GM04504 (cell line): ENCODE measurements at places on chromosomes 1 and 21.
A peak's percentile ranks its signal among the peaks of the same experiment; 100 is the strongest.

DNA sequence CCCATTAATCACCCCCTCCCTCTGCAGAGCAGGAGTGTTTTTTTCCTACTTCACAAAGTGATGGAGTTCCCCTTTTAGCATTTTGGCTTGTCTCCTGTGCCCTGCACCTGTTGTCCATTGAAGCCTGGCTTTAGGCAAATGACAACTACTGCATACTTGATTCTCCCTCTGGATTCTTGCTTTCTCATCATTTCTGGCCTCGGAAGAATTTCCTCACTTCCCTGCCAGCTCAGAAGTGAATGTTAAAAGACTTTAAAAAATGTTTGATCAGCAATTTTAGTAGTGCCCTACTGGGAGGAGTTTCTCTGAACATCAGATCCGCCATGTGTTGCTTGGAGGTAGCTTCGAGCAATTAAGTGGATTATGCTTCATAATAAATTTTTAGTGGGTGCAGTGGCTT, 28.1 kb downstream of the RCOR3 start:
- no peak for DNase-seq

DNA sequence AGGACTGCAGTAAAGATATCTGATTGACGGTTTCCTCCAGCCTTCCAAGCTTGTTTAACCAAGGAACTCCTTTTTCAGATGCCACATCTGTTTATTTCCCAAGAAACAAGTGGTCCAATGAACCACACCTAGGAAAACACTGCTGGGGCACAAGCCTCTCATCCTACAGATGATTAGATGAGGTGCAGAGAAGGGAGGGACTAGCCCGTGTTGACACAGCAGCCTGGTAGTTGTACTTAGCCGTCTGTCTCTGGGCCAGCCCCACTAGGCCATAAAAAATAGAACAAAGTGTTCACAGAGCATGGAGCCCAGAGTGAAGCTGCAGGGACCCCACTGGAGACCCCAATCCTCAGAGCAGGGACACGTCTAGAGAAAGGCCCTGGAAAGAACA, 32.1 kb downstream of the LRP8 start:
- DNase-seq: no peak

GRCh38 chr1:7564137-7564536, 207.0 kb upstream of the VAMP3 start:
- DNase-seq: no peak

DNA sequence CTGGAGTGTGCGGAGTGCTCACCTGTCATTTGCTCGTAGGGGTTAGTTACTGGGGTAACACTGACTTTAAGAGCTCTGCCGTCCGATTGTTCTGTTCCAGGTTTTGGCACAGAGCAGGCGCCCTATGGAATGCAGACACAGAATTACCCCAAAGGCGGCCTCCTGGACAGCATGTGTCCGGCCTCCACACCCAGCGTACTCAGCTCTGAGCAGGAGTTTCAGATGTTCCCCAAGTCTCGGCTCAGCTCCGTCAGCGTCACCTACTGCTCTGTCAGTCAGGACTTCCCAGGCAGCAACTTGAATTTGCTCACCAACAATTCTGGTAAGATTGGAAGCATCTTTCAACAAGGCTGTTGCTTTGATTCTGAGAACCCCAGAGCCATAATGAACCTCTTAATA, 12.6 kb downstream of the ETS2 start:
- DNase-seq: no peak

DNA sequence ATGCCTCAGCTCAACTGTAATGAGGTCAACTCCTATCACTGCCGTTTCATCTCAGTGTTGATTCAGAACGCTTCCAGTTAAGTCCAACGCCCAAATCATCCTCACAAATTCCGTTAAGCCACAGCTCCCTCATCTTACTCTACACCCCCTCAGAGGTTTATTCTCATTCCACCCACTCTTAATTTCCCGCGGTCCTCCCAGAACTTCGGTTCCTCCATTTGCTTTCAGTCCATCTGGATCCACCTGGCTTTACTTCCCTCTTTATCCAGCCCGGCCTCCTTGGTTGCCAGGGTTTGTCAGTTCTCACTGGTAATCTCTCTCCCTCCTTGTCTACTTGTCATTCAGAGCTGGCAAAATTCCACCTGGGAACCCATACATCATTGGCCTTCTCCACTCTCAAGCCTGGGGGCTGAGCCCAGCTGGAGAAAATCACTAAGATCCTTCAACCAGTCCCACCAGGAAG, 51.3 kb upstream of the RUNX1 start:
- no peak for DNase-seq

DNA sequence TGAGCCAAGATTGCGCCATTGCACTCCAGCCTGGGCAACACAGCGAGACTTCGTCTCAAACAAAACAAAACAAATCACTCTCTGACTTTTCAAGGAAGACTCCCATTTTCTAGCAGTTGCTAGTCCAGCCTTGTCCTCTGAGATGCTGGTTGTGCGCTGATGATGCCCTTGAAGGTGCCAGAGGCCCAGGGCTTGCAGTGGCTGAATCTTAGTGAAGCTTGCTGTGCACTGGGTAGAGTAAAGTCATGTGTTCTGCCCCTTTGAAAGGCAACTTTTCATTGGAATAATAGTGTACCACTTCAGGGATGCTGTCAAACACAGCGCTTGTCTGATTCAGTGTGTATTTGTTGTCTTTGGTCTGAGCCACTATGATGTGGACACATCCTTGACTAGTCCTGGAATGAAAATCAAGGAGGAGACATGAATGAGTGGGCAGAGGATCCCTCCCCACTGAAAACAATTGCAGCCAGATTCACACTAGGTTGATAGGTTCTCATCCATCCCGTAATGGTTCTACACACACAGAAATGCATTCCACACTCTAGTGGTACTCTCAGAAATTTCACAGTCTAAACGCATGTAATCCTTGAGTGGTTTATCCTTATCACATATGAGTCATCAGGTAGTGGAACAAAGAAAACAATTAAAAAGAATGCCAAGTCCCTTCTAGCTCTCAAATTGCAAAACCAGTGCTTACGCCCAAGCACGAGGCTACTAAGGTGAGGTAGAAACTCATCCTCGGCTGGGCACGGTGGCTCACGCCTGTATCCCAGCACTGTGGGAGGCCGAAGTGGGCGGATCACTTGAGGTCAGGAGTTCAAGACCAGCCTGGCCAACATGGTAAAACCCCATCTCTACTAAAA, 17.8 kb upstream of the TDRD10 start:
- DNase-seq: no peak

GRCh38 chr1:225700164-225700821, 47.4 kb upstream of the ENAH start:
- DNase-seq: peak; percentile 95

DNA sequence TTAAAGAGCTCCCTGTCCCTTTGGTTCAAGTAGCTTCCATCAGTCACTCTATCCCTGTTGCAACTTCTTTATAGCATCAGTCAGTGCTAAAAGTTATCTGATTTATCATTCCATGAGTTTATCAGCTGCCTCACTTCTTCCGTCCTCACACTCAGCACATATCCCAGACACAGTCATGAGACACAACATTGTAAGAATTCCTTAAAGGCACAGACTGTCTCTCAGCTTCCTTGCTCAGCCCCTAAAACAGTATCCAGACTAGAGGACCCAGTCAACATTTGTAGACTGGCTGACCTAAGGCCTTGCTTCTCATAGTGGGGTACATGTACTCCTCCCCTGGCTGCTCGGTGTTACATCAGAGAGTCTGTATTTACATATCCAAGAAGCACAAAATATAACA, 164.9 kb upstream of the ADGRL2 start:
- DNase-seq: no peak

DNA sequence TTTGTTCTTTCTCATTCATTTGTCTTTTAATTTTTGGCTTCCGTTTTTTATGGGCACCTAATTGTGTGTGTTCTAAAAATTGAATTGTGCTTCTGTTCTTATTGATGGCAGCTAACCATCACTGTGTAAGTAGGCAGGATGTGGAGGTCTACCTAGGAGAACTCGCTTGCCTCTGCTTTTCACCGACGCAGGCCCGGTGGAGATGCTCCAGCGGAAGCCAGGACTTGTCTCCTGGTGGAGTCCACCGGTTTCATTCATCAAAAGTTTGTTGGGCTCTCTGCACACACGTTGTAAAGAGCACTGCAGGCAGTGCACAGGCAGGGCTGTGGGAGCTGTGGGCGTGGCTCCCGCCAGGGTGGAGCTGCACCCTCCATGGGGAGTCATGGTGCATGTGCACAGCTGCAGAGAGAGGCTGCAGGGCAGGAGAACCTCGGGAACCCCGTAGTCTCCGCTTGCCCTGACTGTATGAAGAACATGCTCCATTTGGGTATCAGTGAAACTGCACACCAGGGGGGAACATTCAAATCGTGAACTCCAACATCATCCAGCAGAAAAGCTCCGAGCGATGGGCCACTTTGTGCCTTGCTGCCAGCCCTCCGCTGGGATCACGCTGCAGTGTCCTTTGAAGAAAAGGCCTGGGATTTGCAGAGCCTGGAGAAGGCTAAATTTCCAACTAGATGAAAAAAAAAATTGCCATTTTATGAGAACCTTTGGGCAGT, 6.0 kb upstream of the C1orf174 start:
- no peak for DNase-seq

- no peak for DNase-seq
Measured at GRCh38 chr1:36115931-36116330, 9.1 kb downstream of the COL8A2 start.
